ENCODE measurements at places on chromosomes 3 and 15.

- DNase-seq, result no peak
Measured at GRCh38 chr3:136932523-136932922, 25.3 kb upstream of the IL20RB start.

- DNase-seq, result no peak
Measured at GRCh38 chr15:74855857-74856256, 12.9 kb upstream of the ULK3 start.

- DNase-seq, result no peak
Measured at GRCh38 chr3:34157491-34157890, 359.1 kb downstream of the PDCD6IP start.

GRCh38 chr3:5021116-5022092 is 42.2 kb downstream of the BHLHE40 start:
- DNase-seq, result peak; percentile 86

DNA sequence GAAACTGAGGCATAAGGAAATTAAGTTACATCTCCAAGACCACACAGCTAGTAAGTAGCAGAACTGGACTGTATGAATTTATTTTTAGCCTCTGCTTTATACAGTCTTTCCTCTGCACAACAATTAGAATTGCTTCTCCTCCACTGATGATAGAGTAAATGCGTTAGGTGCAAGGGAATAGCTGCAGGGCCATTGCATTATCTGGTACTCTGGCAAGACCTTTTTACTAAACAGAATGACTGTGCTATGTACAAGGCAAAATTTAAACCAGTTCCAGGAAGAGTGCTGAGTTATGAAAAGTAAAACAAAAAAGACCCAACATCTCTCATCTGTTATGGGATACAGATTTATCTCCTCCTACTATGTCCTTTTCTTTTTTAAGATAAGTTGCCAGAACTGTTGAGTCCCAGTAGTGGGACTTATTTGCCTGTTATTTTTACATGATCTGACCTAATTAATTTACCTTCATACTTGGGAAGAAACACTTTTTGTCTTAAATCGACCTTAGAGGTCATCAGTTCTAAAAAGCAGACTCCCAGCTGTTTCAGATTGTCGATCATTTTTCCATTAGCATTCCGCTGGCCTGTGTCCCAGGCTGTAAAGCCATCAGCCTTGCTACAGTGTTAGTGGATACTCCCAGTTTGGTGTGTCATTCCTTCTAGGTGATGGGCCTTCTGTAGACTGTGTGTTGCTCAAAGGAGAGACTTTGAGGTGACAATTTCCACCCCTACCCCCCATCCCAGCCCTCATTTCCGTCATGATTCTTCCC is 147.5 kb upstream of the NUDT16 start:
- no peak for DNase-seq

DNA sequence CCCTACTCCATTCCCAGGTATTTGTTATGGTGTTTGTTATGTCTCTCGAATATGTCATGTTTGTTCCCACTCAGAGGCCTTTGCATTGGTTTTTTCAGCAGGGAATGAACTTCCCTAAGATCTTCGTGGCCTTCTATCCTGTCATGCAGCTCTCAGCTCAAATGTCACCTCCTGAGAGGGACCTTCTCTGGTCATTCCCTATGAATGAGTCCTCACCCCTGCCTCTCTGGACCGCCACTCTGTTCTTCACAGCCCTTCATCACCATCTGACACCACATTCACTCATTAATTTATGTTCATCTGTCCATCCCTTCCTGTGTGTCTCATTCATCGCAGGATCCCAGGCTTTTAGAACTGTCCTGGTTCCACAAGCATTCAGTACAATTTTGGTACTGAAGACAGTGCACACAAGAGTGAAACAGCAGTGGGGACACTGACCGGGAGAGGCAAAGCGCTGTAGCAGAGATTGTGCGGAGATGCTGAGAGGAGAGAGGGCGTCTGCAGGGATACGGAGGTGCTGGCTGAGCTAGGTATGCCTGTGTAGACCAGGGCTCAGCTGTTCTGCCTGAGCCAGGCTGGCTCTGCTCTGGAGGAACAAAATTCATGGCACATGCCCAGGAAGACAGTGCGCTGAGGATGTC is 132.3 kb downstream of the CHCHD6 start:
- no peak for DNase-seq
